ENCODE measurements at places on chromosomes 16 and 17.

- DNase-seq = no peak
Observed at GRCh38 chr16:89404561-89404960, 85.8 kb downstream of the ANKRD11 start.

DNA sequence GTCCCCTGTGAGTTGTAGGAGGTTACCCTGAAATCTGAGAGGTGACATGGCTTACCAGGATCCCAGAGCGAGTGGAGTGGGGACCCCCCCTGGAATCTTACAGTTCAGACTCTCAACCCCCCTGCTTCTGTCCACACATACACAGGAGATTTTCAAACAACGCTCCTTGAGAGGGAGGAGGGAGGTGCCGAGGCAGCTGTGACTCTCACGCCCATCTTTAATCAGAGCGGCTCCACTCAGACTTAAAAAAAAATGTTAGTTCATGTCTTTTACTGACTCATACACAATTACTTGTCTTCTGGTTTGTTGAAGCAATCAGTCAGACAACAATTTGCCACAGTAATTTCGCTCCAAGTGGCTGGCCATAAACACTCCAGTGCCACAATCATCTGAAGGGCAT, 15.4 kb upstream of the TMEM220 start:
- DNase-seq = no peak

DNA sequence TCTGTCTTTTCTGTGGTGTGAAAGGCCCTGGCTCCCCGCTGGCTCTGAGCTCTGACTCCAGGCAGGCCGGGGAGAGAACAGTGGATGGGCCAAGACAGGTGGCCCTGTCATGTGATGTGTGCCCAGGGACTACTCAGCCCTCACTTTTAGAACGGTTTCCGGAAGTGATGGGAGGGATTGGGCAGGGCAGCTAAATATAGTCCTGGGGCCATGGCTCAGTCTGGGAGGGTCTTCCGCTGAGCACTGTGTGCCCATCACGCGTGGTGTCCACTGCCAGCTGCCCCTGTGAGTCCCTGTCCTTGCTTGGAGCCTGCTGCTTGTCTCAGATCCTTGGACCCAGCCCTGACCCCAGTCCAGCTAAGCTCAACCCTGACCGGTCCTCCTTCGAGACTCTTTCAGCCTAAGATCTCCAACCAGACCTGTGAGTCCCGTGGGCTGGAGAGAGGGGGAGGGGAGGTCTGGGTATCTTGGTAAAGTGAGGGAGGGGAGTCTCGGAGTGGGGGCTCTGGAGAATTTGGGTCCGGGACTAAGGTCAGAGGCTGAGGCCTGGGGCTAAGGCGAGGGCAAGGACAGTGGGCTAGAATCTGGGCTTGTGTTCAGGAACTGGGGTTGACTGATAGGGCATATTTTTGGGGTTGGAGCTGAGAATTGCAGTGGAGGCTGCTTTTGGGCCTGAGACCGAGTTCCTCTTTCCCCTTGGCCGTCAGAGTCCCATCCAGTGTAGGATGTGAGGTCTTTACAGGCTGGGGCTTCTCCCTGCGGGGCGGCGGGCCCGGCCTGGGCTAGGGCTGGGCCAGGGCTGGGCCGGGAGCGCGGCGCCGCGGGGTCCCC, at the start of gene TRIM72:
TSS of gene TRIM72 (plus strand) at position 243 of the 831 bp plus-strand sequence. CDS start 620 bp downstream, outside the sequence.
- no peak for DNase-seq

DNA sequence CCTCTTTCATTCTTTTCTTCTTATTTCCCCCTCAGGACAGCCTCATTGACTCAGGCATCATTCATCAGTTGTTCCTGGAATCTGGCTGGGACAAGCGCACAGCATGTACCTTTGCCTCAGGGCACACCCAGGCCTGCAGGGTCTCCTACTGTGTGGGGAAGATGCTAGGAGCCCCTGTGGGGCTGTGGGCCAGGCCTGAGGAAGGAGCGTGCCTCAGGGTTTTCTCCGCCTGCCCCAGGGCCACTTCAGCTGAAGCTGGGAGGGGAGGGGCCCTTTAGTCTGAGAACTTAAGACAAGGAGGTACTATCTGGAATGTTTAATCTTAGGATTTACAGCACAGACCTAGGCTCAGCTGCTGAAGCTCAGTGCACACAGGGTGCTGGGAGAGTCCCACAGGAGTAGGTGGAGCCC, 7.9 kb downstream of the ELMO3 start:
- no peak for DNase-seq

GRCh38 chr16:16025214-16025968, 76.0 kb downstream of the ABCC1 start:
- peak; percentile 33 for DNase-seq

DNA sequence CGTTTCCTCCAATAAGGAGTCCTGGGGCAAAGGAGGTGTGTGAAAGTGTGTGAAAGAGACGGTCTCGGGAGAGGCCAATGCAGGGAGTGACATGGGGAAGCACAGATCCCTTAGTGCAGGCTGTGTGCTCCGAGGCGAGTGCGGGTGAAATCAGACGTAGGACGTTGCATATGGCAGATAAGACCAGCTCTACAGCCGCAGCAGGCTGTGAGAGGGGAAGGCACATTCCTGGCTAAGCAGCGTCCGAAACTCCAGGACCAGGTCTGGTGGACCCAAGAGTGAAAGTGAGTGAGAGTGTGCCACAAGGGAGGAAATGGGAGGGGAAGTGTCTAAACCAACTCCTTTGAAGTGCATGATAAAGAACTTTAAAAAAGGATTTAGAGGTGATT, 11.3 kb downstream of the POLR3K start:
- DNase-seq = no peak

DNA sequence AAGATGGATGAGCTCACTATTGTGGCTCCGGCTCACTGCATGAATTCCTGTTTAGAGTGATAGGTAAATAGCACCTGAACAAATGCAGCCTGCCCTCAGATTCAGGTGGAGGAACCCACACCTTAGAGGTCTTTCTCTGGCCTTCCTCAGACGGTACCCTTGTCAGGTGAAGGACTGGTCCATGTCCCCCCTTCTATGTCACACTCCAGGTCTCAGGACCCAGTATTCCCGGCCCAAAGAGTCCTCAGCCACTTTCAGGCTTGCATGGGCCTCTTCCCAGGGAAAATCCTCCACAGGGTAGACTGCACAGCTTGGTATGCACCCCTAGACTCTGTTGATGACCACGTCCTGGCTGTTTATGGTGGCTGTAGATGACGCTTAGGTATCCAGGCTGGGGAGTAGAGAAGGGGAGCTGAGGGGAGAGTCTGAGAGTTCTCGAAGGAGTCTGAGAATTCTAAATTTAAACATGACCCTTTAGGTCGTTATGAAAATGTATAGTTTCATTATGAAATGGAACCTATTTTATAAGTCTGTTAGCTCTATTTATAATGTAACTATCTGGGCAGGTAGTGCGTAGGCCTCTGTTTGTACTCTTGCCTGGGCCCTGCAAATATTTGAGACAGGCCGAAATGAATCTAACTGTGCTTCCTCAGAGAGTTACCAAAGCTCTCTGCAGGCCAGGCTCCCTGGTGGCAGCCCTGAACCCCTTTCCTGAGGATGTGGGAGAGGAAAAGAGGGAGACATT, 32.5 kb upstream of the CCR7 start:
- no peak for DNase-seq

DNA sequence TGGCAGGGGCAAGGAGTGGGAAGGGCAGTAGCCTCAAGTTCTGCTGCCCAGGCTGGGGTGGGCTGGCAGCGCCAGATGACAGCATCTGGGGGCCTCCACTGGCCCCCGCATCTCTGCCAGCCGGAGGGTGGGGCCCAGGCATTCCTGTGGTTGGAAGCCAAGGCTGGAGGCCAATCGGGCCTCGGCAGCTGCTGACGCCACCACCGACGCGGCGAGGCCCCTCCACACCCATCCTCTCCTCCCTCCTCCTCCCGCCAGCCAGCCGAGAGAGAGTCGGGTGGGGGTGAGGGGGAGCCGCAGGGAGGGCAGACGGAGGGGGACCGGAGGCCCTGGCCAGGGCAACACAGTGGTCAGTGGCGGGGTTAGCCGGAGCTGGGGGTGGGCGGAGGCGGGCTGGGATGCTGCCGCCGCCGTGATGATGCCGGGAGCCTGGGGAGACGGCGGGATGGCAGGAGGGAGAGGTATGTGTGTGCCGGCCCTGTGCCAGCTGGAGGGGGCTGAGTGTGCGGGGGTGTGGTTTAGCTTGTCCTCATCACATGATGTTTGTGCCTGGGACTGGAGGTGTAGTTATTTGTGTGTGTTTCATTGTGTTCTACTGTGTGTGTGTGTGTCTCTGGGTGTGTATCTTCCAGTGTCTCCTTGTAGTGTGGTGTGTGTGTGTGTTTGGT, 36.6 kb downstream of the ARHGAP23 start:
- no peak for DNase-seq

DNA sequence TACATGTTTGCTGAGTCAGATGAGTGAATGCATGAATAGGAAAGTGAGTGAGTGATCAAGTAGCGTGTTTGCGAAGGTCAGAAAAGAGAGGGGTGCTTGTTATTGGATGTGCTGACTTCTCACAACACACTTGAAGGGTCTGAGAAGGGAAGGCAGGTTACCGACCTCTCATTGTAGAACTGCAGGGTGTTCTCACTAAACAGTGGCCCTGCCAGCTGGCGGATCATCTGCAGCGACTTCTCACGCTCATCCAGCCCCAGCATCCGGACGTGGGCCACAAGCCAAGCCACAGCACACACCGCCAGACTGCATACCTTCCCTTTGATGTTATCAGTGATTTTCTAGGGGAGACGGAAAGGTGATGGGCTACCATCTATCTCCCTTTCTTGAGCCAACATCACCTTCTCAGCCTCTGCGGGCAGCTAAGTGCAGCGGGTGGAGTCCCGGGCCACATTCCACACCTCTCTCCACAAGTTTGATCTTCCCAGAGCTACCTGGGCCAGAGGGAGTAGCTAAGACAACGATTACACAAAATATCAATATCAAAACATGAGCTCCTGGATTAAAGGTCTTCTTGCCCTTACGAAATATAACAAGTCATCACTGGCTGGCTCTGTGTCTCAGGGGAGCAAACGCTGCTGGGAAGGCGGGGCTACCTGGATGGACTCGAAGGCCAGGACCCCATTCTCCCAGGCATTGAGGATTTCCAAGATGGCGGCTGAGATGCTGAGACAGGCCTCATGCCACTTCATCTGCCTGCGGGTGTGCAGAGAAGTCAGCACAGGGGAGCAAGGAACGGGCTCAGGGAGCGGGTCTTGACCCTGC, 11.0 kb downstream of the CSF3 start:
- peak; percentile 19 for DNase-seq

DNA sequence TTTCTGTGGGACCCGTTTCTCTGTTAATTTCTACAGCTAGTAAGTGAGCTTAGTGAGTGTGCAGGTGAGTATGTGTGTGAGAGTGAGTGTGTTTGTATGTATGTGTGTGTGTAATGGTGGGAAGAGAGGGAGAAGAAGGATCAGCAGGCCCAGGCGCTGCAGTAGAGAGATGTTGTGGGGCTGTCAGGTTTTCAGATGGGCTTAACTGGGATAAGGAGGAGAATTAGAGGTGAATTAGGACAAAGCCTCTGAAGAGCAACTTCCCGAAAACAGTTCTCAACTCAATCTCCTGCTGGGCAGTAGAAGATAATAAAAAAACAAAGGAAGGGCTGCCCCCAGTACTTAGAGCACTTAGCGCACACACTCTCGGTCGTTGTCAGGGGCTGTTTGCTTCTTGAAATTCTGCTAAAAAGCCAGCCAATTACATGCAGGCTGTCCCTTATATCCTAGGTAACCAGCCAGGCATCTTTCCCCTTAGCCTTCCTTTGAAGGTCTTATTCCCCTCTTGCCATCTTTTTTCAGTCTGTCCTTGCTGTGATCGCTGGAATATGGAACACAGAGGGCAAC, 63.4 kb downstream of the CLEC16A start:
- no peak for DNase-seq

GRCh38 chr16:85917012-85917411, 18.1 kb downstream of the IRF8 start:
- no peak for DNase-seq

DNA sequence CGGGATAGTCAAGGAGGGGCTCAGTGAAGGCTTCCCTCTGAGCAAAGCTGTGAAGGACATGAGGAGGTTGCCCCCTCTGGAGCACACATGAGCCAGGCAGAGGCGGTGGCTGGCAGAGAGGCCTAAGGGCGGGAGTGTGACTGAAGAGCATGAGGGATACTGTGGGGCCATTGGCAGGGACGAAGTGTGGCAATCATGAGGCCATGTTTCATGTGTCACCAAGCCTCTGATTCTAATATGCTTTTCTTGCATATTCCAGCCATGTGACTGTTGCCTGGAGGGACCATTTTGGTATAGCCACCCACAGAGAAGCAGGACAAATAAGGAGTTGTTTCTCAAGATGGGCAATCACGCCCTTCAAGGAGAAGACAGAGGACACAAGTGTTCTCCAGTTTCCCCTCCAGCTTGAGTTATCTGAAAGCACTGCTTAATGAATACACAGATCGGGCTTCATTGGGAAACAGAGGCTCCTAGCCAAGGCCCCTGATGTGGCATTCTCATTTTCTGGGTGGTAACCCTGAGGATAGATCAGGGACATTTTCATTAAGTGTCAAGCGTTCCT, 68.0 kb downstream of the AKAP1 start:
- DNase-seq = no peak

GRCh38 chr17:51165680-51166197, 472 bp upstream of the NME2 start:
- peak; percentile 13 for DNase-seq

DNA sequence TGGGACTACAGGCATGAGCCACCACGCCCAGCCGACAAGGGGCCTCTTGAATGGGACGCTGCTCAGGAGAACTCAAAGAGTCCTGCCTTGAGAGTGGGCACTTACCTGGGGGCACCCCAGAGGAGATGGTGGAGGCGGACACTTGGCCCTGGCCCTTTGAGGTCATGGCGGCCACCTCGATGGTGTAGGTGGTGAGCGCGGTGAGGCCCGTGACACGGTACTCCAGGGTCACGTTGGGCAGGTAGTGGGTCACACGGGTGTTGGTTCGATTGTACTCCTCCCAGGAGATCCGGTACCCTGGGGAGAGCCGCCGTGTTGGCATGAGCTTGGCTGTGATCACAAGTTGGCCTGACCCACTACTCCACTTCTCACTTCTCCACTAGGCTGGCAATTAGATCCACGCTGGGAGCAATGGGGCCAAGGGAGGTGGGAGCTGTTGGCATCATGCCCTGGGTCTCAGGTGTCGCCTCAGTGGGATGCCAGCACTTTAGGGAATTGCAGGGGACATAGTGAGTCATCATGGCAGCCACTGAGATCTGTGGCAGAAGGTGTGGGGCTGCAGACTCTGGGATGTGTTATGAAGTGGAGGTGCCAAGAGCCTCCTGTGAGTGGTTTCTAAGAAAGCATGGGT, 89.2 kb upstream of the CDC42EP4 start:
- no peak for DNase-seq

DNA sequence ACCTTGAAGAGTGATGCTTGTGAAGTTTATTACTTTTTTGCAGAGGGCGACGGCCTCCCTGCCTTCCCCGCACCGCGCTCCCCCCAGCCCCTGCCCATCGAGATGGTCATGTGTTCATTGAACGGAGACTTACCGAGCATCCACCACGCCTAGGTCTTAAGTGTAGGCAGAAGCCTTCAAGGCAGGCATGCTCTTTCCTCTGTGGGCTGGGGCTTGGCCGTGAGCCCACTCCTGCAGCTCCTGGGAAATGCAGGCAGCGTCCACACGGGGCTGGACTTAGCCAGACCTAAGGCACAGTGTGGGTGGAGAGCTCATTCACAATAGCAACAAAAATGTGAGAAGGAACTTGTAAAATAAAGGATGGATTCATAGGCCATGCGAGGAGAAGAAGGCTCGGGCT, 19.2 kb downstream of the RNF213 start:
- no peak for DNase-seq

Data from T-helper 17 cell (primary cell).